ENCODE measurements at places on chromosomes 2 and 18. TPM values are rescaled to one million over a fixed set of nuclear protein-coding genes. Genes with fewer than 3 reads are reported as not detected.

The CHRNG gene
- total RNA-seq: not detected

The ST8SIA5 gene
- under 0.01 TPM for total RNA-seq

The KIF3C gene
- total RNA-seq: 9.7 TPM

The RRM2 gene
- total RNA-seq: 76.0 TPM

The ABCG5 gene
- not detected for total RNA-seq

The FKBP7 gene
- 53.5 TPM for total RNA-seq

The SERPINB11 gene
- not detected for total RNA-seq

The GPR45 gene
- total RNA-seq: not detected

The ANKMY1 gene
- total RNA-seq: 6.6 TPM

The REEP1 gene
- total RNA-seq: 0.11 TPM
